ENCODE measurements at places on chromosomes 13 and 19. TPM values are rescaled to one million over a fixed set of nuclear protein-coding genes. Genes with fewer than 3 reads are reported as not detected.

GRCh38 chr19:46644720-46645119, 8.7 kb upstream of the GNG8 start:
- DNase-seq = no peak

Gene MEIOSIN
- total RNA-seq = not detected

Gene LENG9
- 11.0 TPM for total RNA-seq

GRCh38 chr19:30559446-30559845, 187.3 kb downstream of the ZNF536 start:
- DNase-seq = no peak

DNA sequence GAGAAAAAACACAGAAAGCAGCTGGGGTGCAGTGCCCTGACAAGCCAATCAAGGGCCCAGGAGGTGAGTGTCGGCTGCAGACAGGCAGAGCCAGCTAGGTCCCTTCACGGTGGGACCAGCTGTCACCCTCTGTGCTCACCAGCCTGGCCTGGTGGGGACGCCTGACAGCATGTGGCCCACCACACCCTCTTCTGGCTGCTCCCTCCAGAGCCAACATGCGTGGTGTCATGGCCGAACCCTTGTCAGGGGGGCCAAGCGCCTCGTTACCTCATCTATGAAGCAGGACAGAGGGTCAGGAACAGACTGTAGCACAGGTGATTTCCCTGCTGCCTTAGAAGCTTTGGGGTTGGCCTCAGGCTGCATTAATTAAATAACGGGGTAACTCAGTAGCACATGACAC, 40.0 kb upstream of the ISYNA1 start:
- DNase-seq = no peak

DNA sequence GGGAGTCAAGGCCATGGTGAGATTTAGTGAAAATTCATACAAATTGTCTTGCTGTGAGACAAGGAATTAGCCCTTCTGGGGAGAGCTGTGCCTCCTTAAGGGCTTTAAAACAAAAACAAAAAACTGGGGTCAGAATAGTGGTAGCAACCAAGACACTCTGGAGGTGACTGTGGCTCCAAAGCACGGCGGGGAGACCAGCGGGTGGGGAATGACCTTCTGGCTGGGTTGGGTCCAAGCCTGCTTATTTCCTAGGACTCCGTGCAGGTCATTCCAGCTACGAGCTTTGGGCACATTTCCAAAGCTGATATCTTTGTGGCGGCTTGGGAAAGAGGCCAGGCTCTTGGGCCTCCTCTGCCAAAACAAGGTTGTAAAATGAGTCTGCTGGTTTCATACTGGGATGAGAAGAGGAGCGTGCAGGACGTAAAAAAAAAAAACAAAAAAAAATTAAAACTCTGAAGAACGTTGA, 348.3 kb downstream of the UQCRFS1 start:
- peak; percentile 46 for DNase-seq

DNA sequence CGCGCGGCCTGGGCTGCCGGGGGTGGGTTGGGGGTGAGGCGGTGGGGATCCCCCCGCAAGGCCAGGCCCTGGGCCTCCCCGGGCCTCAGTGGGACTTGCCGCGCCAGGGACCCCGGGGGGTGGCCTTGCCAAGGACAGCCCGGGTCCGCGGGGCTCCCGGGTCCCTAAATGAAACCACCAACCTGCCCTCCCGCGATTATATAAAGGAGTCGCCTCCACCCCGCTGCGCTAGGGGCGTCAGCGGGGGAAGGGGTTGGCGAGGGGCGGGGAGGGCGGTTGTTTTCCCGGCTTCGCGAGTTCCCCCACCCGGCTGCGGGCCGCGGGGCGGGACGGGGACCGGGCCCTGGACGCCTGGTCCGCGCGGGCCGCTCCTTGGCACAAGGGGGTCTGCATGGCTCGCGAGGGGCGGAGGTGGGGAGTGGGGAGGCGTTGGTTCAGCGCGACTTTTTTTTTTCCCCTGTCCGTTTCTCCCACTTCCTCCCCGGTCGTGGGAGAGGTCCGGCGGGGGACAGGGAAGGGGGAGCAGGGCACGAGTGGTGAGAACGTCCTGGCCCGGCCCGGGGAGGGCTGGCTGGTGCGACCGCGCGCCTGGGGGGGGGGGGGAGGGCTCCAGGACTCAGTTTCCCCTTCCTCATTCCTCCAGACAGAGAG, 822 bp upstream of the ZBTB7A start:
- no peak for DNase-seq

- DNase-seq = no peak
Measured at GRCh38 chr19:28943651-28944050, 269.3 kb downstream of the UQCRFS1 start.

- DNase-seq = no peak
Measured at GRCh38 chr13:109418111-109418510, 368.3 kb downstream of the IRS2 start.

DNA sequence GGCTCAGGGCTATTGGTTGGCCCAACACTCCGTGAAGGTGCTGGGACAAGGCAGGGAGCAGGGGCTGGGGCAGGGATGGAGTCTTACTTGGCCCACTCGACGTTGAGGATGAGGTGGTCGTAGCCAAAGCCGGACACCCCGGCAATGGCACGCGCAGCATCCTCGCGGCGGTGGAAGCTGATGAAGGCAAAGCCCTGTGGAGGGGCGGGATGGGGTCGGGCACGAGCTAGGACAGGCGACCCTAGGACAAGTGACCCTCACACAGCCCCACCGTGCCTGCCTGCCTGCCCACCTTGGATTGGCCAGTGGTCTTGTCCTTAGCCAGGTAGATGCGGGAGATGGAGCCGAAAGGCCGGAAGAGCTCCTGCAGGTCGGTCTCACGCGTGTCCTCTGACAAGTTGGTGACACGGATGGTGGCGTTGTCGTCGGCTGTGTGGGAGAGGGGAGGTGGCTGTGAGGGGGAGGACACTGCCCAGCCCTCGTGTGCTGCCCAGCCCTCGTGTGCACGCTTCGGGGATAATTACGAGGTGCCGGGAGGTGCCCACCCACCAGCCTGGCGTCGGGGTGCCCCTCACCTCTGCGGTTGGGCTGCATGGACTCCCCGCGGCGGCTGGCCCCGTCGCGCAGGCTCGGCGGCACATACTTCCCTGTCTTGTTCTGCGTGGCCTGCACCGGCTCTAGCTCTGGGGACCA, 4.0 kb downstream of the P2RY11 start:
- no peak for DNase-seq

Gene ZSCAN18
- 111 TPM for total RNA-seq

DNA sequence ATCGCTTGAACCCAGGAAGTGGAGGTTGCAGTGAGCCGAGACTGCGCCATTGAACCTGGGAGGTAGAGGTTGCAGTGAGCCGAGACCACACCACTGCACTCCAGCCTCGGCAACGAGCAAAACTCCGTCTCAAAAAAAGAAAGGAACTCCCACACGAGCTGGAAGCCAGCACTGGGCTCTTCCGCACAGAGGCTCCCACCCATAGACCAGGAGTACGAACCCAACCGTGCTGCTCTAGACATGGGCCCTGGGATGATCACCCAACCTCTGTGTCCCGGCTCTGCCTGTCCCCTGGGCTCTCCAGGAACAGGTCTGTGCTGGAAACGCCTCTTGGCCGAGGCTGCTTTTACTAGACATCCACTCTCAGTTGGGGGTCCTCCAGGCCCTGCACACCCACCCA, 12.0 kb downstream of the DOT1L start:
- no peak for DNase-seq

Gene APC2
- 0.43 TPM for total RNA-seq

Gene CYP4F2
- 66.6 TPM for total RNA-seq

- DNase-seq = peak; percentile 65
Measured at GRCh38 chr19:17751103-17751911, at the start of gene FCHO1. Gene FCHO1 (plus strand): TSS chr19:17751477. CDS start chr19:17755165, 3,688 bp downstream.

- peak; percentile 80 for DNase-seq
Measured at GRCh38 chr13:109836629-109837607, 50.5 kb upstream of the IRS2 start.

Gene IGLON5
- 0.37 TPM for total RNA-seq

Gene DCAF15
- 33.7 TPM for total RNA-seq

DNA sequence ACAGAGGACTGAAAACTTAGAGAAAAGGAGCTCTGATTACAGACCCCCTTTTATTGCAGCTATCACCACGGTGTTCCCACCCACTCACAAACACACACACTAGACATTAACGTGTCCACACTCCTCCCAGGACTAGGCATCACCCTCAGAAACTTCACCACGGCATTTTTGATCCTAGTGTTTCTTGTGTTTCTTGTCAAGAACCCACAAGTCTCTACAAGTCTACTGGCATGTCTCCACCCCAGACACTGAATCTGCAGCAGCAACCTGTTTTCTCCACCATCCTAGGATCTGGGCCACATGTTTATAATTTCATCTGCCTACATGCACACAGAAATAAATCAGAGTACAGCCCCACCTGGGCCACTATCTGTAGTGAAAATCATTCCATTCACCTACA, 4.3 kb downstream of the ZNF486 start:
- DNase-seq = no peak

GRCh38 chr13:112416647-112417046, 40.5 kb downstream of the SPACA7 start:
- DNase-seq = no peak

GRCh38 chr13:60120617-60121336, 43.0 kb downstream of the DIAPH3 start:
- DNase-seq = no peak

DNA sequence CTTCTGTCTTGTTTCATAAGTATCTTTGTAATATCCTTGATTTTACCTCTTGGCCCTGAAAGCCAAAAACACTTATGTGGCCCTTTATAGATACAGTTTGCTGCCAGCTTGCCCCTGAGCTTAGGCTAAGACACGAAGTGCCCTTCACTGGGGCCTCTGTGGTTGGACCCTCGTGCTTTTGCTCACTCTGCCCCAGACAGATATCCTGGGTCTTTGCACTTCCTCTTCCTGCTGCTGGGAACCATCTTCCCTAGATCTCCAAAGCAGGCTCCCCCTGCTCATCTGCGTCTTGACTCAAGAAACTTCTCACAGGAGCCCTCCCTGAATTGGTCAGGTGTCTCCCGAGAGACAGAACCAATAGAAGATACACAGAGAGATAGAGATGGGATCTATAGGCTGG, 2.0 kb upstream of the TNFSF14 start:
- no peak for DNase-seq

DNA sequence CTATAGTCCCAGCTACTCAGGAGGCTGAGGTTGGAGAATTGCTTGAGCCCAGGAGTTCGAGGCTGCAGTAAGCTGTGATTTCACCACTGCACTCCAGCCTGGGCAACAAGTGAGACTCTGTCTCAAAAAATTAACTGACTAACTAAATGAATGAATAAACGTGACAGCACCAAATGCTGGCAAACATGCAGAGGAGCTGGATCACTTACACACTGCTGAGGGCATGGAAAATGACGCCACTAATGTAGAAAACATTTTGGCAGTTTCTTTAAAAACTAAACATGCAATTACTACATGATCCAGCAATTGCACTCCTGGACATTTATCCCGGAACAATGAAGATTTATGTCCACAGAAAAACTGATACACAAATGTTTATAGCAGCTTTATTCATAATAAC, 31.3 kb upstream of the GTF3A start:
- DNase-seq = no peak

Gene CBARP
- 1.1 TPM for total RNA-seq

DNA sequence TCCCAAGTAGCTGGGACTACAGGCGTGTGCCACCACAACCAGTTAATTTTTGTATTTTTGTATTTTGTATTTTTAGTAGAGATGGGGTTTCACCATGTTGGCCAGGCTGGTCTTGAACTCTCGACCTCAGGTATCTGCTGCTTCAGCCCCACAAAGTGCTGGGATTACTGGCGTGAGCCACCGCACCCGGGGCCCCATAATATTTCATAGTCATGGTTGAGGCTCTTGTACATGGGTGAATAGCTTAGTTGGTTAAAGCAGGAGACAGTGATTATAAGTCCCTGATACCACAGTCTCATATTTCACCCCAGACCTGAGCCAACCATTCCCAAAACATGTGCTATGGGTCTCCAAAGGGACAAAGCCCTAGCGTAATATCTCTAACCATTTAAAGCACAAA, 26.1 kb downstream of the MBNL2 start:
- no peak for DNase-seq

Gene SBK2
- total RNA-seq = not detected

Data from mucosa of gallbladder (tissue), 1 donor.